ENCODE measurements at places on chromosomes 2 and 18.

GRCh38 chr2:127810156-127810618, 784 bp downstream of the WDR33 start:
- DNase-seq, result no peak

DNA sequence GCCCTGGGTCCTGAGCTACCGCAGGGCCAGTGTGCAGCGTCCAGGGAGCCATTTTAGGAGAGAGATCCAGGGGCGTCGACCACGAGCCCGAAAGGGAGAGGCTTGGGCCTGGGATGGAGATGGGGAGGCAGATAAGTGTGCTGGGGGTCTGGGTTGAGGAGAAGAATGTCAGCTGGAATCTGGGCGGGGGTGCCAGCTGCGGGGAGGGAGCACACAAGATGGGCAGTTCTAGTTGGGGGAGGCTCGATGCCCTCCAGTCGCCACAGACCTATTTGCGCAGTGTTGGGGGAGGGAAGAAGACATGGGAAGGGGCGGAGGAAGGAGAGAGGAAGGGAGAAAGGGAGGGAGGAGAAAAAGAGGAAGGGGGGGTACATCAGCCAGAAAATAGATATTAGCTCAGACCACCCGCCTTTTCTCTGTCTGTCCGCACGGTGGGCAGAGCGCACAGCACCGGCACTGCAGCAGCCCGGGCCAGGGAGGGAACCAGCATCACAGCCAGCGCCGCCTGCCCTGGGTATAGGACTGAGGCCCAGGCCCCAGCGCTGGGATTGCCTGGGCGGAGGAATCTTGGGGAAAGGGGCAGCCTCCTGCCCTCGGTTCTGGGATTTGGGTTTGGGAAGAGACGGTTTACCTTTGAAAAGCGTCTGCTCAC, 1.9 kb upstream of the HOXD11 start:
- DNase-seq, result no peak

GRCh38 chr2:161836664-161837063, 212.4 kb downstream of the SLC4A10 start:
- DNase-seq, result no peak

GRCh38 chr2:235472443-235472842, 21.4 kb upstream of the AGAP1 start:
- no peak for DNase-seq

DNA sequence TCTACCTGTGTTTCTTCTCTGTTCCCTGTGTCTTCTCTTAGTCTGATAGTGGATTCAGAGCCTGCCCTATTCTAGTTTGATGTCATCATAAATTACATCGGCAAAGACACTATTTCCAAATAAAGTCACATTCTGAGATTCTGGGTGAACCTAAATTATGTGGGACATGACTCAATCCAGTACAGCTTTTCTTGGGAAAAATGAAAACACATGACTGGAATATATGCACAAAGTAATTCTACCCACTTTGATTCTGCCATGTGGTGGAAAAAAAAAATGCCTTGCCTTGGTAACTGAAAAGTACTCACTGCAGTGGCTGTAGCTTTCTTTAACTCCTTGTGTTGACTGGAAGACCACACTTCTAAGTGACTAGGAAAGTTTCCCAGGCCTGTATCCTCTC, 73.7 kb downstream of the LRATD1 start:
- DNase-seq, result no peak

GRCh38 chr2:29269765-29270109, 154.5 kb downstream of the CLIP4 start:
- DNase-seq, result no peak

DNA sequence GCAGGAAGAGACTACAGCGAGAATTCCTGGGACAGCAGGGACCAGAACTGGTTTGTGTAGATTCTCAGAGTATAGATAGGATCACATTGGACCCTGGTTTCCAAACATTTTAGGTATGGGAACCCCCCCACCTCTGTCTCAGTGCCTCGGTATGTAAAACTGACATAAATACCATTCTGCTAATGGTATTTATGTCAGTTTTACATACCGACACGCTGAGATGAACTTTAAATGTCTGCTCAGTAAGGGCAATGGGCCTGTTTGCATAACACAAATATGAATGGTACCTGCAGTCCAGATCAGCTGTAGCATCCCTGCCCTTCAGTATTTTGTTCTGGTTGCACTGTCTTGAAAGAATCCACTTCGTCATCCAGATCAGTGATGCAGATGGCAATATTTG, 73.2 kb downstream of the WDSUB1 start:
- DNase-seq, result no peak

- no peak for DNase-seq
Observed at GRCh38 chr2:137178951-137179377, 413.6 kb downstream of the THSD7B start.

- DNase-seq, result no peak
Observed at GRCh38 chr18:46072959-46073358, 899 bp upstream of the PSTPIP2 start.

DNA sequence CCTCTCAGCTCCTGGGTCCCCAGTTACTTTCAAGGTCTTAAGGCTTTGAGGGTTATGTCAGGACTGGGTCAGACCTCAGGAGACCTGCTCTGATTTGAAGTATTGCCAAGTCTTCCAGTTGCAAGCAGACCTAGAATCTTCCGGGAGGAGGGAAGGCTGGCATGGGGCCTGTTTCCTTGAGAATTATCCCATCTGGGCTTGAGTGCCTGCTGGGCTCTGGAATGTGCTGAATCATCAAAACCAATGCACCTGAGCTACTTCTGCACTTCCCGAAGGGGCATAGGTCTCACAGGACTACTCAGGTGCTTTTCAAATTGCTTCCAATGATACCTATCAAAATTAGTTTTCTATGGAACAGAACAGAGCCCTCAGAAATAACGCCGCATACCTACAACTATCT, 327.3 kb downstream of the XIRP2 start:
- no peak for DNase-seq

- no peak for DNase-seq
Observed at GRCh38 chr18:7116792-7117389, 706 bp downstream of the LAMA1 start.

DNA sequence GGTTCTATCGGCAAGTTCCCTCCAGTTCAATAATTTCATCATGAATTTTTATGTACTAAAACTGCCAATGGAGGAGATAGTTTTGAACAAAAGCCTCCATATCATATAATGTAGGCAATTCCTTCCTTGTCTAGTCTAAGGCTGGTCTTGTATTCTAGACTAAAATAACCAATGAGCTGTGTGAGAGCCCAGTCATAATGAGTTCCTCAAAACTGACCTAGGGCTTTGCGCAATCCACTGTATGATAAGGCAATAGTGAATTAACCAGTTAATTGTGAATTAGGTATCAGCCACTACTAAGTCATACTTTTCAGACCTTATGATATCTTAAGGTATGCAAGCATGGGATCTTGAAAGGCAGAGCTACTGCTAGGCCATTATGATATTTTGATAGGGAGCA, 7.6 kb upstream of the UXS1 start:
- DNase-seq, result no peak

DNA sequence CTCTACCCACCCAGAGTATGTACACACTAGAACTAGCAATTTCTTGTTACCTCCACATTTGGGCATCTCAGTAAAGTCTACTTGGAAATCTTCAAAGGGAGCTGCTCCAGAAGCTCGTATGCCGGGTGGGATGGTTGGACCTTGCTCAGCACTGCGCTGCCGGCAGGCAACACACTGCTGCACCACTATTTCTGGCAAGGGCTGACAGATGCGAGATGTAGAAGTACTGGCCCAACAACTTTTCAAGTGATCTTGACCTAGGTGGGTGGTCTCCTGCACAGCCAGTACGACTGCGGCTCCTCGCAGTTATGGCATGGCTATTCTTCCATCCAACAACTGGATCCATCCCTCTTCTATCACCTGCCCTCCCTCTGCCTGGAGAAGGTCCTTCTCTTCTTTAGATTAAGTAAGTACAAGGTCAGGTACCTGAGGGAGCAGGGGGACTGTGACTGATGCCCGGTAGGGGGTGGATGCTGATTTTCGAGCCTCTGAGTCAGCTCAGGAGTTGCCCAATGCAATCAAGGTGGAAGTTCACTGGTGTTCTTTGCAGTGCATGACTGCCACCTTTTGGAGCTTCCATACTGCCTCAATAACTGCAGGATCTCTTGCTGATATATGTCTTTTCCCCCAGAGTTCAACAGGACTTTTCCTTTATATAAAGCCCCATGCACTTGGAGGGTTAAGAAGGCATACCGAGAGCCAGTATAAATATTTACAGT, 100.4 kb upstream of the SLC1A4 start:
- no peak for DNase-seq

- no peak for DNase-seq
Observed at GRCh38 chr18:26536032-26536431, 12.3 kb downstream of the KCTD1 start.

DNA sequence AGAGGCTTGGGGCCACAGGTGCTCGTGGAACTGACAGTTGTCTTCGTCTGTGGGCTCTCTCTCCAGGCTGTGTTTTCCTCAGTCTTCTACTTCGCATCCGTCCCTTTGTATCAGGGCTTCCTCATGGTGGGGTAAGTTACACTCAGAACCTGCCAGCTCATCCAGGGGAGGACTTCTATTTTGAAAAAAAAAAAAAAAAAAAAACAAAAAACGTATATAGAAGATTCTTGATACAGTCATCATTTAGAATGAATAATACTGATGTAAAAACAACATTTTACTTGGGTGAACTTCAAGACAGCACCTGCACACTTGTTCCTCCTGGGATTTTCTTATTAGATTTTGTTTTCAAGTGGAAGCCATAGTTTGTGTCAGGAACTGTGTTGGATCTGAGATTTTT, 47.7 kb upstream of the NFATC1 start:
- DNase-seq, result no peak

- DNase-seq, result peak; percentile 77
Observed at GRCh38 chr2:88350331-88351248, 101.9 kb downstream of the FOXI3 start.

GRCh38 chr2:105405291-105405690, 6.4 kb upstream of the FHL2 start:
- no peak for DNase-seq

DNA sequence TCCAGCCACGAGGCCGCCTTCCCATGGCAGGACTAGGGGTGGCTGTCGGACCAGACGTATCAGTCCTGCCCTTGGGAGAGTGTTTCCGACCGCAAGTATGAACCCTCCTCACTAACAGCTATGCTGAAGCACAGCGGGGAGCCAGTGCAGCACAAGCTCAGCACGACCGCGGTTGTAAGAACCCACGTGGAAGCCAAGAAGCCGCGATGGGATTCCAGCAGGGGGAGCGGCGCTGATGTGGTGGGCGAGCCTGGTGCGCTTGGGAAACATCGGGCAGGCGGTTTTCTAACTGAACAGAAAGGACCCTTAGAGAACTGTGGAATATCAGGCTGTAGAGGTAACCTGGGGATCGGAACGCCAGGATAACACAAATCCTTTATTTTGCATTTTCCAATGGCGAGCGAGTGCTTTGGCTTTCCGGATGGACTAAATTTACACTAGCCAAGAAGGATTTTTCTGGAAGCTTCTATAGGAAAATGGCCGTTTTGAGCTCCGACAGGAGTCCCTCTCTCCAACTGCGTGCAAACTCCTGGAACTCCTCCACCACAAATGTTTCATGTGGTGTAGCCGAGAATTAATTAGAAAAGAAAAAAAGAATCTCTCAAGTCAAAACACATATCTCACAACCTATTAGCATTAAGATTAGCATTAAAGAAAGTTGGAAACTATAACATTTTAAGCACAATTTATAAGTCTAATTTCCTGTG, 132.0 kb upstream of the MYCN start:
- DNase-seq, result no peak

GRCh38 chr18:36211612-36212065, 24.3 kb downstream of the MOCOS start:
- DNase-seq, result no peak

DNA sequence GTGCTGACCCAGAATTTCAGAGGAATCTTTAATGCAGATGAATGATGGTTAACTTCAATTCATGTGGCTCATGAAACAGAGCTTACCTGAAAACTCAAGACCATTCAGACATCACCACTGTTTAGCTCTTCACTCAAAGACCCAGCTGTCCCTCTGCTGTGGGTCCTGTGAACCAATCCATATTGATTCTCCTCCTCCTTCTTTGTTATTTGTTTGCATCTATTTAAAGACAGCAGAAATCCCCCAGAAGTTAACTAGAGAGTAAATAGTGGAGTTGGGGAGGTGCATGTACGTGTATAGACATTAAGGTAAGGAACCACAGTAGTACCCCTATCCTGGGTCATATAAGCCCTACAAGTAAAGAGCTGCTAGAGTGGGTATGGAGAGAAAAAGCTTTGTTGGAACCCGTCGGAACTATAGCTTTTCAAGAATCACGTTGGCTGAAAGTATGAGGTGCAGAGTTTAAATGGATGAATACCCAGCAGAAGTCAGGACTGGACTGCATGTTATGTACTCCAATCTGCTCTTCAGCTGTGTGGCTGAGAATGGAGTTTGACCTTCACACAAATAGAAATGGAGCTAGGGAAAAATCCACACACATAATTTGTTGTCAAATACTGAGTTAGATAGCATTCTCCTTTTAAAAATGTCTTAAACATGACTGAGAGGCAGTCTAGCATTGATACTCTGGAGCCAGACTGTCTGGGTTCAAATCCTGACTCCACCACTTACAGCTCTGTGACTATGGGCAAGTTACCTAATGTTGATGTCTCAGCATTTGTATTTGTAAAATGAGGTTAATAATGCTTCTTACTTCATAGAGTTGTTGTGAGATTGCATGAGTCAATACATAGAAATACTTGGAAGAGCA, 81.7 kb upstream of the HK2 start:
- no peak for DNase-seq

DNA sequence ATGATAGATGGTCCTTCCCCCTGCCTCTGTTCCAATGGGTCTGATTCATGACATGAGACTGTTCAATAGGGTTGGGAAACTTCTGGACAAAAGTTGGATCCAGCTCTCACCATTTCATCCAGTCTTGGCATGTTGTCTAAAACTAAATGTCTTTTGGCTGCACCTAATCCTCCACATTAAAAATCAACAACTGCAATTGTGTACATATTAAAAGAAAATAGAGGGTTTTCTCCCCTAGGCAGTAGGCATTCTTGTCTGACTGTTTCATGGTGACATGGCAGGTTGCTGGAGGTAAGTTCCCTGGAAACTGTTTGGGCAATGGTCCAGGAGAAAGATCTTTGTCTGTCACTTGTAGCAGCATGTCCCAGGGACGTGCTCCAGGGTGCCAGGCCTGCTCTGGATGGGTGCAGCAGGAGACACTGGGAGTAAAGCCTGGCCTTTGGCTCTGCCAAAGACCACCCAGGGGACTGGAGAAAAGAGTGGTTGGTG, 135.8 kb downstream of the TCF4 start:
- no peak for DNase-seq
